ENCODE measurements at places on chromosomes 11 and 22.

DNA sequence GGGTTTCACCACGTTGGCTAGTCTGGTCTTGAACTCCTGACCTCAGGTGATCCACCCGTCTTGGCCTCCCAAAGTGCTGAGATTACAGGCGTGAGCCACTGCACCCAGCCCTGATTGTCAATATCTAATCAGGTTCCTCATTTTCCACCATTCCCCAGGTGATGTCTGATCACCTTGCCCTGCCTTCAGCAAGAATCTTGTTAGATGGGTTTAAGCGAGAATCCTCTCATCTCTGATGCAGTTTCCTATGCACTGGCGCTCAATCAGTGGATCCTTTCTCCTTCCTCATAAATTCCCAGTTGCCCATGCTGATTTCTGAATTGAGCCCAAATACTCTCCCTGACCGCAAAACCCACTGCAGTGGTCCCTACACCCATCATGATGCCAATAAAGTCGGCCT is 664 bp upstream of the ZC3H7B start:
- DNase-seq: no peak

DNA sequence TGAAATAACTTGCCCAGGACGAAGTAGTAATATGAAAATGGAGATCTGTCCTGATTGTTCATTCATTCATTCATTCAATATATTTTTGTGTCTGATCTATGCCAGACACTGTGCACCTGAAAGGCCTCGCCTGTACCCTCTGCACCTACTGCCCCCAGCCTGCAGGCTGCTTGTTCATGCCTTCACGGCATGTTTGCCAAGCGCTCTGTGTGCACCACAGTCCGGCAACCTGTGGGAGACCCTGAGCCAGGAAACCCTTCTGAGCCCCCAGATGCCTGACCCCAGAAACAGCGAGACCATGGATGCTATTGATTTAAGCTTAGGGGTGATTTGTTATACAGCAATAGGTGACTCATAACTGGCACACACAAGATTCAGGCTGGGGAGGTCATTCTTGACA is 47.0 kb downstream of the RTL6 start:
- DNase-seq: no peak

DNA sequence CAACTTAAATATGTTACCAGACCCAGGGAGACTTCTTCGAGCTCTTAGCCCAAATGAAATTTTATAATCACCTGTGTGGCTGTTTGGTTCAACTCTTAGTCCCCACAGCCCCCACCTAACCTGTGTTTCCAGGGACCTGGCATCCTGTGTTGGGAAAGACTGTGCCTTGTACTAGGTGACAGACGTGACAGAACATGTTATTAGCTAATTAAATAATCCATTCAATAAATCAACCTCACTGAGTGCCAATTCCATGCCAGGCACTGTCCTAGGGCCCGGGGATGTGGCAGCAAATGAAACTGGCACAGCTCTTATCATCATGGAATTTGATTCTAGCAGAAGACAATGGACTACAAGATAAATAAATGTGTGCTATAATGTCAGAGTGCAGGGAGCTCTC is 431.9 kb downstream of the MIAT start:
- no peak for DNase-seq

DNA sequence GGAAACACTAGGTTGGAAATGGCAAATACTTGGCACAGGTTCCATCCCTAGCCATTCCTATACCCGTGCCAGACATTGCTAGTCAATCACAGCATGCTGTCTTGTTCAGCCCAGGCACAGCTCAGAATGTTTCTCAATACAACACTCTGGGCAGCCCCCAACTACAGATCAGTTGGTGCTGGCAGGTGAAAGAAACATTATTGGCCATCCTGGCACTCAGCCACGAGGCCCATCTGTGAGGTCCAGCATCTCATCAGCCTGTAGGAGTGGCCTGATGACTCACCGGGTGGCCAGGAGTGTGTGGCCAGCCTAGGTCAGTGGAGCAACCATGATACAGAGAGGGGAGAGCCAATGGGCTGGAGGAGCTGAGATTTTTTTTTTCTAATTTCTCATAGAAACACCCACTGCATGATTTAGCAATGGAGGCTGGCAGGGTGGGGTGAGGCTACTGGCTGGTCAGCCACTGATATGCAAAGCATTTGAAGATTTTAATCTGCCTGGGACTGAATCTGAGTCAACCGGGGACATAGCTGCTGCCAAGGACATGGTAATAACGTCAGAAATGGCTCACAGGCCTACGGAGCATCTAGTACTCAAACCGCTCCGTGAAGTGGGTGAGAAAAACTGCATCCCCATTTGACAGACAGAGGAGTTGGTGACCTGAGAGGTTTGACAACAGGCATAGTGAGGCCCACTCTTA is 5.4 kb downstream of the MYO18B start:
- no peak for DNase-seq

GRCh38 chr11:33706546-33706945 is 5.9 kb upstream of the C11orf91 start:
- no peak for DNase-seq

DNA sequence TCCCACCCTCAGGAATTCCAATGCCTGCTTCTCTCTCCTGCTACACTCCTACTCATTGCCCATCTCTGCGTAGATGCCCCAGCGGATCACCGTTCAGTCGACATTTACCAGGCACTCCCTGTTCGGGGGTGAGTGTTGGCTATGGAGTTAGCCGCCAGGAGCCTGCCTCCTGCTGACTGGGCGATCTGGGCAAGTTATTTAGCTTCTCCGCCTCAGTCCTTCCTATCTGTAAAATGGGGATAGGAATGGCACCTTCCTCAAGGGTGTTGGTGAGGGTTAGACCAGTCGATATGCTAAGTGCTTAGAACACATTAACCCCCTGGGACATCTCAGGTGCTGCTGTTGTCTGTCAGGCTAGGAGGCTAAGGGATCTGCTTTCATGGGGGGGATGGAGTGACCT is 30.9 kb downstream of the FADD start:
- DNase-seq: no peak

DNA sequence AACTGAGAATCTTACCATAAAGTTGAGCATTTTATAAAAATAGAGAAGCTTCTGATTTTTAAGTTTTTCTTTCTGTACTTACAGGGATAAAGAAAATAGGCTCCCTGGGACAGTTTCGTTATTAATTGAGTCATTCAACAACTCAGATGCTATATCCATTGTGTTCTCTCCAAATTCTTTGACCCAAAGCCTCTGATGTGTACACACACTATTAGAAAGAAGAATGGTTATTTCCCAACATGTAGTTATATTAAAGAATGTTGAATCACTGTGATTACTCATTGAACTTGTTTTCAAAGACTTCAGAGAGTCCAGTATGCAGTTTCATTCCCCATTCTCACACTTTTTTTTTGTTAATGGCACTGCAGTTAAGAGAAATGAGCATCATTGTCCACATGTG is 734.3 kb upstream of the ARHGAP42 start:
- DNase-seq: no peak

- DNase-seq: no peak
Observed at GRCh38 chr11:126358763-126359160, 3.3 kb downstream of the ST3GAL4 start.

DNA sequence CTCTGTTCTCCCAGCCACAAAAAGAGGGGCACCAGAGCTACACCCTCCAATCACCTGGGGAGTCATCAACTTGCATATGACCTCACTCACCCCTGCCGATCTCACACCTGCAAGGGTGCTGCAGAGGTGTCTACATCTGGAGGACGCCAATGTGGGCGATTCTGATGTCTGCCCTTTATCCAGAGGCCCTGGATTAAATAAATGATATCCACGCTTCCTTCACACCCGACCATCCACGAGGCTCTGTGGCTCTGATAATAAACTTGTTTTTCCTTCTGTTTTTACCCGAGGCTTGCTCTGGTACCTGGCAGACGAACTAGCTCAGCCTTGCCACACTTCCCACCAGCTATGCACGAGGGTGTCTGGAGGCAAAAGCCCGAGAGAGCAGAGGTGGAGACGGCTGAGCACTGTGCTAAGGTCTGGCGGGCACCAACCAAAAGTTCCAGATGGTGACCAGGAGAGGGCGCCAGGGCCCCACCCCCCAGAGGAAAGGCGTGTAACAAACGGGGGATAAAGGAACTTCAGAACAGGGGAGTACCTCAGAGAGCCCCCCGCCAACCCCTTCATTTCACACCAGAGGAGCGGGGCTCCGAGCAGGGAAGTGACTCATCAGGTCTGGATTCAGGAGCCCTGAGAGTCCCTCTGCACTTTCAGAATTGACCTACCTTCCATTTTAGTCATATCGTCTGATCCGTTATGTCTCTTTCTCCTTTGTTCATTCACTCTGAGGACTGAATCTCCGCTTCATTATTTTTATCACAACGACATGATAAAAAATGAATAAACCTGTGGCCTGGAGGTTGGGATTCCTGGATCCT is 13.5 kb downstream of the SCN3B start:
- peak; percentile 59 for DNase-seq

GRCh38 chr11:73260127-73260457 is 12.0 kb upstream of the P2RY6 start:
- no peak for DNase-seq

- DNase-seq: no peak
Observed at GRCh38 chr22:44753189-44754042, 1.0 kb downstream of the ARHGAP8 start.

DNA sequence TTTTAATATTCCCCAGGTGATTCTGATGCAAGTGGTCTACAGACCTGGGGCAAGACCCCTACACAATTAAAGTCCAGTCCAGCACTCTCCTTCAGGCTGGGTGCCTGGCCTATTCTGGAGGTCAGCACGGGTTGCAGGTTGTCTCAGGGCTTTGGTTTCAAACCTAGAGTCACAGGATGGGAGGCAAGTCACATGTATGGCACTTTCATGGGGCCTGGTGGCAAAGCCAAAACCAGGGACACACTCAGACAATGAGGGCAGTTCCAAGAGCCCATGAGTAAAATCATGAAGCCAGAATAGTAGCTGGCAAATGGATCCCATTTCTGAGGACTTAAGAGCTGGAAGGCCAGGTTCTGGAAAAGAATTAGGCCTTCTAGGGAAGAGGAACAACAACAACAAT is 96.6 kb downstream of the KCNC1 start:
- no peak for DNase-seq

- no peak for DNase-seq
Observed at GRCh38 chr11:107496011-107496410, 38.4 kb upstream of the CWF19L2 start.

DNA sequence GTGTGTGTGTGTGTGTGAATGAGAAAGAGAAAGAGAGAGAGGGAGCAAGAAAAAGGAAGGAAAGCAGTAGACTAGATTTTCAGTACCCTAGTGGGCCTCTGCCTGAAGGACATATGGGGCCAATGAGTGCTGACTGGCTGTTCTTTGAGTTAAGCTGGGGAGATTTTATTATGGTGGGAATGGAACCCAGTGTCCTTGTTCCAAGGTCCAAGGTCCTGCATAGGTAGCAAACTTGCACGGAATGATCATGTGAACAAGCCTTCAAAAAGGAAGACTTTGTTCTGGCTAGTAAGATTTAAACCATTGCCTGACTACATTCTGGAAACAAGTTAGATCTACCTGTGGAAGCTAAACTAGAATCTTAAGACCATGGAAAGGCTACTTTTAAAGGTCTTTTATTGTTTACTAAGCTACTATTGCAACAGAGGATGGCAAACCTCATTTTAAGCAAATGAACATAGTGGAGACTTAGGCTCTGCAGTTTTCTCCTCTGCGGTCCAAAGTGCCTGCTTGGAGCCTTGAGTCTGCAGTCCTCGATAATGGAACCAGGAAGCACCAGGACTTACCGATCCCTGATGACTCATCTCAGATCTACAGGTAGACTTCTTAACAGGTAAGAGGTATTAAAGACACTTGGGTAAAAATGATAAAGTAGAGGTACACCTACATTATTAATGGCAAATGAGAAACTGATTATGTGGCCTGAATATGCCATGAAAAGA is 10.2 kb upstream of the GRAMD1B start:
- DNase-seq: no peak

GRCh38 chr11:4559527-4560440 is 14.8 kb downstream of the OR52M1 start:
- DNase-seq: no peak

DNA sequence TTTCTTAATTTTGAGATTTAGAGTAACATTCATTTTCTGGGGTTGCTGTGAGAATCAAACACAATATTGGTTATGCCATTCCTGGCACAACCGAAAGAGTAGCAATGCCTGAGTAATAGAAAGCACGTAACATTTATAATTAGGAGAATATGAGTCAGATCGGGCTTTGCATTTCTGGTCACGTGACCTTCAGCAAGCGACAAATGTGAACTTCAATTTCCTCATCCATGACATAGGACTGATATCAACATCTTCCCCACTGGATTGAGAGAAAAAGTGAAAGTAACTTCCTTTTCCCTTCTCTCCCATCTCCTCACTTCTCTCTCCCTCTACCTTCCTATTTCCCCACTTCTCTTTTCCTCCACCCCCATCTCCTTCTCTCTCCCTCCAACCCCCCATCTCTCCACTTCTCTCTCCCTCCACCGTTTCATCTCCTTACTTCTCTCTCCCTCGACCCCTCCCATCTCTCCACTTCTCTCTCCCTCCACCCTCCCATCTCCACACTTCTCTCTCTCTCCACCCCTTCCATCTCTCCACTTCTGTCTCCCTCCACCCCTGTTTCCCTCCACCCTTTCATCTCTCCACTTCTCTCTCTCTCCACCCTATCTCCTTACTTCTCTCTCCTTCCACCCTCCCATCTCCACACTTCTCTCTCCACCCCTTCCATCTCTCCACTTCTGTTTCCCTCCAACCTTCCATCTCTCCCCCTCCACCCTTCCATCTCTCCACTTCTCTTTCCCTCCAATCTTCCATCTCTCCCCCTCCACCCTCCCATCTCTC is 33.5 kb upstream of the CAT start:
- no peak for DNase-seq

Data from activated CD8-positive, alpha-beta memory T cell treated with anti-CD3 and anti-CD28 coated beads, Interleukin-2, amount 50 U/mL, for 4 hours (primary cell).